Hematopoietic multipotent progenitor cell treated with erythropoietin and hydrocortisone succinate and interleukin-3 and kit ligand, for 8 days (in vitro differentiated cells): ENCODE measurements at places on chromosomes 1 and 21.

- no peak for DNase-seq
Observed at GRCh38 chr1:59697150-59697800, 117.5 kb upstream of the HOOK1 start.

DNA sequence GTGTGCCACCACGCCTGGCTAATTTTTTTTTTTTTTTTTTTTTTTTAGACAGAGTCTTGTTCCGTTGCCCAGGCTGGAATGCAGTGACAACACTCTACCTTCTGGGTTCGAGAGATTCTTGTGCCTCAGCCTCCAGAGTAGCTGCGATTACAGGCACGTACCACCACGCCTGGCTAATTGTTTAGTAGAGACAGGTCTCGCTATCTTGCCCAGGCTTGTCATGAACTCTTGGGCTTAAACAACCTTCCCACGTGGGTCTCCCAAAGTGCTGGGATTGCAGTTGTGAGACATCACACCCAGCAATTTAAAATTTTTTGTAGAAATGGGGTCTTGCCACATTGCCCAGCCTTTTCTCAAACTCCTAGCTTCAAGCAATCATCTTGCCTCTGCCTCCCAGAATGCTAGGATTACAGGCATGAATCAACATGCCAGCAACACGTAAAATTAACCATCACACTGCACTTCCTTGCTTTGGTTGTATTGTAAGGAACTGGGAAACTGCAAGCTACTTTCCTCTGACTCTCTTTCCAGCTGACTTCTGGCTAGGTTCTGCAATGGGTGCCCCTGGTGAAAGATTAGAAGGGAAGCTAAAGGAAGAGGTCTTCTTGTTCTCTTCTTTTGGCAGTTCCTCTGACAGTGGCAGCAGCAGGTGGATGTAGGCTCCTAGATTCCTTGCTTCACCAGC lies 13.9 kb upstream of the IL6R start:
- DNase-seq: no peak

DNA sequence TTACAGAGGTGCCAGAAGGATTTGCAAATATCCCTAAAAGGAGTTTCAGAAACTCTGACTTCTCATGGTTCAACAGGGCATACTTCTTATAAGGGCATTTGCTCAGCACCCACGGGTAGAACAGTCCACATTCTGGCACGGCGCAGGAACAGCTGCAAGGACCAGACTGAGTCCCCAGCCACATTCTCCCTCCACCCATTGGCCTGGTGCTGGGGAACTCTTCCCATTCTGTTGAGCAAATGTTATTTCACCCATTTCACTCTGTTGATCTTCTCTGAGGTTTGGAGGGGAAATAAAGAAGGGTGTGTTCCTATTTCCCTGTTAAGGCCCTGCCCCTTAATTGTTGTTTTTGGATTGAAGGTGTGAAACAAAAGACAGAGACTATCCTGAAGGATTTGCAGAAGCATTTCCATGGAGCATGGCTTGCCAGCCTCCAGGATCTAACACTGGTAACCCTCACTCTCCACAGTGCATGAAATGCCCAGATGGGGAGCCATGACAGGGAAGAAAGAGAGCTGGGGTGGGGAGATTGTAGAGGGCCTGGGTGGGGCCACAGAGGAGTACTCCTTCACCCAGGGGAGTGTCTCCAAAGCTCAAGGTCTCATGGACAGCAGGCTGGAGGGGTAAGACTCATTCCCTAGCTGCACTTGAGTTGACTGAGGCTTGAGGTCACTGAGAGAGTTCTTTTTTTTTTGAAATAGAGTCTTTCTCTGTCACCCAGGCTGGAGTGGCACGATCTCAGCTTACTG lies 35.0 kb downstream of the INAVA start:
- peak; percentile 6 for DNase-seq

DNA sequence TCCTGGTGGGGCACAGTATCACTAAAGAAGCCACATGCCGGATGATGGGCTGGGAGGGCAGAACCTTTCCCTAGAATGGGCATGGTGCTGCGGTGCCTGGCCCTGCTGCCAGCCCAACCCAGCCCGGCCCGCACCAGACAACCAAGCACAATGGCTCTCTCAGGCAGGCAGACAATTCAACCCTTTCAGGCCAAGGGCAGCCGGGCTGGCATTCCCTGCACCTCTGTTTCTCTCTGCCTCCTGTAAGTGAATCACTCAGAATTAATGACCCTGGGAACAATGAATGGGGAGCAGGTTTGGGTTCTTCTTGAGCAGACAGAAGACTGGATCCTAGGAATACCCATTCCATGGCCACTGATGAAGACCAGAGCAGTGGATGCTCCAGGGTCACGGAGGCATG lies 41.0 kb upstream of the IFFO2 start:
- DNase-seq: no peak

- no peak for DNase-seq
Observed at GRCh38 chr1:234735916-234736315, 125.9 kb upstream of the IRF2BP2 start.

GRCh38 chr1:55289614-55290013 lies 74.5 kb upstream of the USP24 start:
- no peak for DNase-seq

- no peak for DNase-seq
Observed at GRCh38 chr1:57142169-57142568, 176.4 kb upstream of the C8B start.

DNA sequence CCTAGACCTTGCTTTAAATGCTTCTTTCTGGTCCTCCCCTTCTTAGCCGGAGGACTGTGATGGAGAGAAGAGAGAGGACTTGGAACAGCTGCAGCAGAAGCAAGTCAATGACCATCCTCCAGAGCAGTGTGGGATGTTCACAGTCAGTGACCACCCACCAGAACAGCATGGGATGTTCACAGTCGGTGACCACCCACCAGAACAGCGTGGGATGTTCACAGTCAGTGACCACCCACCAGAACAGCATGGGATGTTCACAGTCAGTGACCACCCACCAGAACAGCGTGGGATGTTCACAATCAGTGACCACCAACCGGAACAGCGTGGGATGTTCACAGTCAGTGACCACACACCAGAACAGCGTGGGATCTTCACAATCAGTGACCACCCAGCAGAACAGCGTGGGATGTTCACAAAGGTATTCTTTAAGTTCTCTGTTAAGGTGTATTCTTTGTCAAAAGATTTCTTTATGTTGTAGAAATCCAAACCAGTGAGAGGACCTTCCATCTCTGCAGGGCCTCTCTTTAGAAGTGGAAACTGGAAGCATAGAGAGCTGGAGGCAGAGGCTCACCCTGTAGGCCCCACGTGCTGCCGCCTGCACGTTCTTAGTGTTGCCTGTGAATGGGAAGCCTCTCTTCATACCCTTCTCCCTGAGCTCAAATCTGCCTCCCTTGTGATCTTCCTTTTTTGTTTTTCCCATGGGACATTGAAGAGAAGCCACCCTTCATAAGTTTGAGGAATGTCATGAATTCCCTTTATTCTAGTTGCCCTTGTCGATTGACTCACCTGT lies 10.6 kb downstream of the PCNT start:
- DNase-seq: no peak

DNA sequence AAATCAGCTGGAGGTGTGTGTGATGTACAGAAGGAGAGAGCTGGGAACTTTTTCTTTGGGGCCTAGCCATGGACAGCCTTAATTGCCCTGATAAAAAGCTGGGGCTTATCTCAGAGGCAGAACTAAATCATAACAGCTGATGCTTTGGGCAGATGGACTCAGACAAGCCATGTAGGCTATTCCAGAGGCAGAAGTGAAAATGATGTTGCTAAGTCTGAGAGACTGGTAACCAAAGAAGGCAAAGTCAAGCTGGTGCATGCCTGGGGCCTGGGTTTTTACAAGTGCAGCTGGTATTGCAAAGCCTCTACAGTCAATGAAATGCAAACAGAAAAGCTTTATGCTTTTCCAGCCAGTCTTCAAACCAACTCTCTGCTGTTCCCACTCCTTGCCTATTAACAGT lies 39.0 kb upstream of the LMX1A start:
- DNase-seq: no peak

DNA sequence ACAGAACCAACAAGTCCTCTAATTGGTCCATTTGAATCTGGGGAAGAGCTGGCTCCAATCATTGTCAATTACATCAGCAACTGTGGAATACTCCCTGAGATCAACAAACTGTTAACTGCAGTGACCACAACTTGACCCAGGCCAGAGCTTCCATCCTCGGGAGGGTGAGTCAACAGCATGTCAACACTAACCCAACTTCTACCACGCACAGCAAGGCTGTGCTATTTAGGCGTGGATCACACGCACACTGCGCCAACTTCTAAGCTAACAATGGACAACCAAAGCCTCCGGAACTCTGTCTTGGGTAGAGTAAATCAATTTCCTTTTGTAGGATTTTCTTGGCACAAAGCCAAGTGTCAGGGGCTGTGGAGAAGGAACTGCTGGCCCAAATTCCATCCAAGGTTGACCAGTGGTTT lies 30.4 kb downstream of the APP start:
- no peak for DNase-seq

- no peak for DNase-seq
Observed at GRCh38 chr21:42970946-42971653, 3.3 kb upstream of the PKNOX1 start.

- DNase-seq: no peak
Observed at GRCh38 chr1:202834771-202835547, 24.2 kb downstream of the PCAT6 start.

DNA sequence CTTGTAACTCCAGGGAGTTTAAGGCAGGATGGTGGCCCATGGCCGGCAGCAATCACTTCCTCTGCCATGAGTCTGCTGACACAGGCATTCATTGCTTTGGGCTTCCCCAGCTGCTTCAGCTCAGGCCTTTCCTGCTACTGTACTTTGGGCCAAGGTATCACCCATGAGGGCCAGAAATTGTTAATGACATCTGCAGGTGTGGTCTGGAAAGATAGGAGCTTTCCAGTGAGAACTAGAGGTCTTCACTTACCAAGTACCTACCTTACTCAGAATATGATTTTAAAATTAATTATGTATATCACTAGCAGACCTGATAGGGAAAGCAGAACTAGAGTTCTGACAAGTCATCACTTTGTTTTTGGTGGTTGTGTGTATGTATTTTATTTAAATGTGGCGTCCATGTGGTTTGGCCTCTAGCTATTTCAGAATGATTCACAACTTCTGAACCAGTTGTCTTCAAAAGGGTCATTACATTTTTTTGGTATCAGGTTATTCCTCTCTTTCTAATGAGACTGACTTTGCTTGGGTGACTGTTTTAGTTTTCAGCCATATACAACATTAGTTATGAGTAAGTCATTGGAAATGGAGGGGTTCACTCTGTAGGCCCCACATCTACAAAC lies 2.7 kb downstream of the RGL1 start:
- DNase-seq: no peak
